ENCODE measurements at places on chromosomes 7 and 10.

- DNase-seq: no peak
Observed at GRCh38 chr7:29825775-29826529, 19.6 kb downstream of the WIPF3 start.

- DNase-seq: no peak
Observed at GRCh38 chr10:3548702-3549101, 236.3 kb downstream of the KLF6 start.

GRCh38 chr7:105321754-105322455 lies 66.8 kb downstream of the SRPK2 start:
- no peak for DNase-seq

DNA sequence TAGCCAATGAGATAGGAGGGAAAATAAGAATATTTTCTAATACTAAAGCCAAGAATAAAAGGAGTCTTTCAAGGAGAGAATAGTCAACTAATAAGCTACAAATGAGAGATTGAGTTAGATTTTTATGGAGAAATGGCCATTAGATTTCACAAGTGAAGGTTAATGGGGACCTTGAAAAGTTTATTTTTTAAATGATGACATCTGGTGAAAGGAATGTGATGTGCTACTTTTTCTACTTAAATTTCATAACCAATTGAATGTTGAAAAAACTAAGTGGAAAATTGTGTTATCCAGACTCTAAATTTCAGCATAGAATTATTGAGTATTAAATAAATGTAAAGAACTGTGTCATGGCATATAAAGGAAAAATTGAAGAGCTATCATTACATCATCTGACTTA lies 125.7 kb downstream of the TSPAN12 start:
- no peak for DNase-seq

DNA sequence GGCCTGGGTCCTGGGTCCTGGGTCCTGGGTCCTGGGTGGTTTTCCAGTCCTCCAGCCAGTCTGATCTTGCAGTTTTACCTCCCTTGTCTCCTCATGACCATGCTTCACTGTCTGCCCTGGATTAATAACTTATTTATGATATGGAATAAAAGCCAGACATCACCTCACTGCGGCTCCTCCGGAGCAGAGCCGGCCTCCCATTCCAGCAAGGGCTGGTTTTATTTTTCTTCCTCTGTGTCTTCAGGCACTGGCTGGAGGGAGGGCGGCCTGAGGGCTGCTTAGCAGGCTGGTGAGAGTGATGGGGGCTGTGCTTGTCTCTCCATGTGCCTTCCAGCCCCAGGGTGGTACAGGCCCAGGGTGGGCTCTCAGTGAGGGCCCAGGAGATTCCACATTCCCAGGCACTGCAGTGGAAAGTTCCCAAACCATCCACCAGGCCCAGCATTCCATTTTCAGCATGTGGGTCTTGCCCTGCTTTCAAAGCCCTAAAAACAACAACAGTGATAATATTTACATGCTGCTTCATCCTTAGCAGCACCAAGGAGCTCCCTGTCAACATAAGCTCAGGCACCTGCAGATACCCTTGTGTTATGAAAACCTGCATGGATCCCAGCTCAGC lies 12.6 kb downstream of the ADAMTS14 start:
- DNase-seq: no peak

DNA sequence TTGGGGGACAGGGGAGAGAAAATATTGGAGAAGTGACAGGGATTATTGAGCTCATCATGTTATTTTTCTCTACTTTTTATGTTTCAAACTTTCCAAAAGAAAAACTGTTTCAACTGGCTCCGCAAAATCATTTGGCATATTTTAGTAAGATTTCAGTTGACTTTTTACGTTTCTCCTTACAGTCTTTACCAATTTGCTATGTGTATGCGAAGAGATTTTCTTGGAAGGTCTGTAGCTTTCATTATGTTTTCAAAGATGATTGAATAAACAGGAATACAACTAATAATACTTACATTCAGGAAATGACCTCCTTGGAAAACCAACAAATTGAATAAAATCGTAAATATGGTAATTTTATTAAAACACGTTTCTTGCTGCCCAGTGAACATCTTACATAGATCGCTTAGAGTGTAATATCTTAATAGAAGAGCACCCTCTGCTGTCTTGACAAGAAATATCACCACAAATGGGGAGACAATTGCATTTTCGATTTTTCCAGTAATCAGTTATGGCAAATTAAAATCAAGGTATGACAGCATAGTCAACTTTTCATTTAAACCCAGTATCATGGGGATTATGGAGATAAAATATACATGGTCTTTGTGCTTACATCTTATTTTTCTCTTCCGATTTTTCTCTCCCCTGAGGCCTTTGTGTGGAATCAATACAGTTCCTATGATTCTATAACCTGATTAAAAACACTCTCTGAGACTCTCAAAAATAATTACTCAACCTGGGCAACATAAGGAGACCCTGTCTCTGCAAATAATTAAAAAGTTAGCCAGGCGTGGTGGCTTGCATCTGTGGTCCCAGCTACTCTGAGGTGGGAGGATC lies 43.1 kb downstream of the MBL2 start:
- no peak for DNase-seq

GRCh38 chr10:35783305-35783838 lies 141.3 kb upstream of the FZD8 start:
- no peak for DNase-seq

GRCh38 chr10:31770307-31770902 lies 158.2 kb downstream of the ARHGAP12 start:
- DNase-seq: peak; percentile 59

Measured in activated CD4-positive, CD25-positive, alpha-beta regulatory T cell treated with anti-CD3 and anti-CD28 coated beads, Interleukin-2, amount 50 U/mL, for 72 hours (primary cell).